ENCODE measurements at places on chromosomes 7 and 10.

- no peak for DNase-seq
Measured at GRCh38 chr10:70306886-70307520, 23.2 kb upstream of the NPFFR1 start.

DNA sequence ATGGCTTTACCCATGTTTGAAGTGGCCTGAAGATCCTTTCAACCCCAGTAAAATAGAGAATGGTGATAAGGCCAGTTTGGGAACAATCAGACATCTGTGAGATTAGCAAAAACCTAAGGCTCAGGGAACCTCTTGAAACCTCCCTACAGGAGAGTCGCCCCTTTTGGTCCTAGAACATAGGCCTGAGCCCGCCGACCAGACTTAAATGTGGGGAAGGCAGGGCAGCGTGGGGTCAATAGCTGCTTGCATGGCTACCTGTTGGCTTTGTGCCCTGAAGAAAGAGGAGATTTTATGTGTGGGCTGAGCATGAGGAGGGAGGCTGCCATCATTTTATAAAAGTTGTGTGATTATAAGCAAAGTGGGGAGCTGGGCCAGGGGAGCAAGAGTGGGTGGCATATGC is 97.6 kb upstream of the TBX20 start:
- DNase-seq, result no peak

- peak; percentile 80 for DNase-seq
Measured at GRCh38 chr7:116122972-116123595, 87.3 kb upstream of the TES start.

- DNase-seq, result no peak
Measured at GRCh38 chr7:101598422-101598985, 30.6 kb downstream of the MYL10 start.

Measured in suppressor macrophage treated with lipopolysaccharide for 1 hour (primary cell).